ENCODE measurements at places on chromosomes 4 and X. TPM values are rescaled to one million over a fixed set of nuclear protein-coding genes. Genes with fewer than 3 reads are reported as not detected.

Gene SLC6A8
- 5.2 TPM for total RNA-seq

Gene PABPC4L
- not detected for total RNA-seq

Gene GUCY1B1
- total RNA-seq: 2.0 TPM

Gene IL2RG
- total RNA-seq: not detected

Gene ZNF157
- 0.48 TPM for total RNA-seq

Gene EIF4E
- 194 TPM for total RNA-seq

Gene PABPC5
- total RNA-seq: 2.1 TPM

Gene BEND2
- not detected for total RNA-seq

Gene JAKMIP1
- total RNA-seq: not detected

Measured in RPMI7951 (cell line).